Endothelial cell of umbilical vein (primary cell): ENCODE measurements at places on chromosomes 12 and 14. TPM values are rescaled to one million over a fixed set of nuclear protein-coding genes. Genes with fewer than 3 reads are reported as not detected.

DNA sequence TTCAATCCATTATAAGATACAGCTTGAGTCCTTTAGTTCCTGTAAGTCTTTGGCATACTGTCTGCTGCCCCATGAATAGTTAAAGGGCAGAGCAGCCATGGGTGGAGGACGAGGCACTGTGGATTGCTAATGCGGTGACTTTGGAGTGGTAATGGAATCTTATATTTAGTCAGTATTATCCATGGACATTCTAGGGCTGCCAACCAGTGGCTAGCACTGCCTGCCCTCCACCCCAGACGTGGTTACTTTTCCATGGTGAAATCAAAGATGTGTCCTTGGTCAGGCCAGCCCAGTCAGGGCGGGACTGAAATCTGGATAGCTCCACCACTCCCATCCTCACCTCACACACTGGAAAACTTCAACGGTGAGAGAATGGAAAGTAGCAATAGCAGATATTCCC, 2.3 kb downstream of the TTC9 start:
- H3K27ac ChIP-seq = no peak overlapping the region
- peaks cover 34% of the 10 kb centered on the region for H3K27me3 ChIP-seq
- no peaks in the 10 kb centered on the region for H3K36me3 ChIP-seq
- DNase-seq = no peak
- no peak overlapping the region for H3K4me3 ChIP-seq
- H3K4me1 ChIP-seq = no peaks in the 10 kb centered on the region

DNA sequence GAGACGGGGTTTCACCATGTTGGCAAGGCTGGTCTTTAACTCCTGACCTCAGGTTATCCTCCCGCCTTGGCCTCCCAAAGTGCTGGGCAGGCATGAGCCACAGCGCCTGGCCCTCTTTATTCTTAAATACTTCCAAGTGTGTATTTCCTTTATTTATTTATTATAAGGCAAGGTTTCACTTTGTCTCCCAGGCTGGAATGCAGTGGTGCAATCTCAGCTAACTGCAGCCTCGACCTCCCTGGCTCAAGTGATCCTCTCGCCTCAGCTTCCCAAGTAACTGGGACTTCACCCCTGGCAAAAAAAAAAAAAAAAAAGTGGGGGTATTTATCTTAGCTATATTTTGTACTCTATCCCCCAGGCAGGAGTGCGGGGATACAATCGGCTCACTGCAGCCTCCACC, 6.8 kb downstream of the FAM216A start:
- H3K4me1 ChIP-seq = no peaks in the 10 kb centered on the region
- peaks cover under 1% of the 10 kb centered on the region for H3K36me3 ChIP-seq
- no peaks in the 10 kb centered on the region for H3K27me3 ChIP-seq
- no peak overlapping the region for H3K4me3 ChIP-seq
- H3K27ac ChIP-seq = no peak overlapping the region
- DNase-seq = no peak

- peak overlapping the region; percentile 79 for H3K27ac ChIP-seq
- peak; percentile 17 for DNase-seq
- no peak overlapping the region for H3K4me3 ChIP-seq
- no peaks in the 10 kb centered on the region for H3K27me3 ChIP-seq
Measured at GRCh38 chr14:29235991-29236390, 469.4 kb downstream of the FOXG1 start.

- no peak overlapping the region for H3K27ac ChIP-seq
- peaks cover 4% of the 10 kb centered on the region for H3K4me1 ChIP-seq
- H3K4me3 ChIP-seq = no peak overlapping the region
- peaks cover 12% of the 10 kb centered on the region for H3K27me3 ChIP-seq
- no peaks in the 10 kb centered on the region for H3K36me3 ChIP-seq
Measured at GRCh38 chr14:21043387-21043973, 1.3 kb downstream of the RNASE7 start.

DNA sequence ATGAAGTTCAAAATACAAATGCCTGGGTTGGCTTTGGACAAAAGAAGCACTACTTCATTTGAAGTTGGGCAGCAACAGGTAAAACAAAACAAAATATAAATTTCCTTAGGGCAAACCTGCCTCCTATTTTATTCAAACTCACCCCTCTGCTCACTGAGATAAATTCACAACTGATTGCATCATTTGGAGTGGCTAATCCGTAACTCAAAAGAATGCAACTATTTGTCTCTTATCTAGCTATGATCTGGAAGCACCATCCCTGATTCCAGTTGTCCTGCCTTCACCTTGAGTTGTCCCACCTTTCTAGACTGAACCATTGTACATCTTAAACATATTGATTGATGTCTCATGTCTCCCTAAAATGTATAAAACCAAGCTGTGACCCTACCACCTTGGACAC, 145.0 kb downstream of the CCER1 start:
- no peak overlapping the region for H3K4me3 ChIP-seq
- no peaks in the 10 kb centered on the region for H3K36me3 ChIP-seq
- no peaks in the 10 kb centered on the region for H3K4me1 ChIP-seq

- H3K36me3 ChIP-seq = peaks cover 2% of the 10 kb centered on the region
- H3K27ac ChIP-seq = peak overlapping the region; percentile 25
- H3K27me3 ChIP-seq = no peaks in the 10 kb centered on the region
- H3K4me1 ChIP-seq = peaks cover 61% of the 10 kb centered on the region
- H3K4me3 ChIP-seq = no peak overlapping the region
- DNase-seq = peak; percentile 88
Measured at GRCh38 chr12:110543252-110543959, 39.7 kb downstream of the PPTC7 start.

DNA sequence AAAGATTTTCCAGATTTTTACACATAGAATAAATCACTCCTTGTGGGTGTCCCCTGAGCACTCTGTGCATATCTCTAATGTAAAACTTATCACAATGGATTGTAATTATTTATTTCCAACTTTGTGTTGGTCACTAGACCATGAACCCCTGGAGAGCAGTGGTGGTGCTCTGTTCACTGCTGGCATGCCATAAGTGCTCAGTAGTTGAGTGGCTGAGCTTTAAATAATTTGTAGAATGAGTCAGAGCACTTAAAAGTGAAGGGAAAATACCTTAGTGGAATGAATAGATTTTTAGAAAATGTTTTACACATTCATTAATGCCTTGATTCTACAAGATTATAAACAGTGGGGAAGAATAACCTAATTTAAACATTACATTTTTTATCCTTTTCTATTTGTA, 6.3 kb downstream of the MGAT4C start:
- DNase-seq = no peak
- H3K36me3 ChIP-seq = no peaks in the 10 kb centered on the region
- H3K27ac ChIP-seq = no peak overlapping the region

GRCh38 chr14:57512220-57512619, 18.6 kb upstream of the CCDC198 start:
- H3K4me1 ChIP-seq = no peaks in the 10 kb centered on the region
- DNase-seq = no peak
- H3K27ac ChIP-seq = no peak overlapping the region
- H3K4me3 ChIP-seq = no peak overlapping the region
- no peaks in the 10 kb centered on the region for H3K27me3 ChIP-seq

DNA sequence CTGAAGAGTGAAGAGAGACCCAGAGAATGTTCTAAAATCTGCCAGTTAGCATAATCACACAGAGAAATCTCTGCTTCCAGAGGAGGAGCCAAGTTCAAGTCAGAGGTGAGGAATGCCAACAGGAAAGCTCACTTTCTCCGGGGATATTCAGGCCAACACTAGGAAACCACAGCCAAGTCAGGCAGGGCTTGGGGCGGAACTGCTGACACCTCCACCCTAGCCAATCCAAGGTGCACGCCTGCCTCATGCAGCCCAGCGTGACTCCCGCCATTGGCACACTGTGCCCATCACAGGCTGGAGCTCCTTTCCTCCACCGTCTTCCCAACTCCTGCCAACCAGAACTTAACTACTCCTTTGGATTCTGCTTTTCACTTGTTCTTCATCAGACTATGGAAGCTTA, 374.3 kb upstream of the CCDC196 start:
- no peak for DNase-seq
- H3K27ac ChIP-seq = no peak overlapping the region
- no peak overlapping the region for H3K4me3 ChIP-seq
- no peaks in the 10 kb centered on the region for H3K36me3 ChIP-seq
- no peaks in the 10 kb centered on the region for H3K27me3 ChIP-seq

GRCh38 chr12:69055706-69056105, 122.7 kb upstream of the CPM start:
- no peaks in the 10 kb centered on the region for H3K36me3 ChIP-seq
- peaks cover 13% of the 10 kb centered on the region for H3K4me1 ChIP-seq
- H3K27ac ChIP-seq = no peak overlapping the region
- H3K27me3 ChIP-seq = peaks cover 2% of the 10 kb centered on the region
- no peak for DNase-seq

GRCh38 chr12:14418451-14418890, 53.0 kb downstream of the ATF7IP start:
- H3K36me3 ChIP-seq = no peaks in the 10 kb centered on the region
- H3K4me3 ChIP-seq = peak overlapping the region; percentile 23
- peak; percentile 83 for DNase-seq
- H3K27ac ChIP-seq = peak overlapping the region; percentile 54
- no peaks in the 10 kb centered on the region for H3K27me3 ChIP-seq

- H3K4me1 ChIP-seq = no peaks in the 10 kb centered on the region
- H3K4me3 ChIP-seq = no peak overlapping the region
- DNase-seq = no peak
Measured at GRCh38 chr14:56494167-56494566, 85.4 kb upstream of the TMEM260 start.

- no peak overlapping the region for H3K4me3 ChIP-seq
- no peaks in the 10 kb centered on the region for H3K4me1 ChIP-seq
- no peak overlapping the region for H3K27ac ChIP-seq
- H3K36me3 ChIP-seq = no peaks in the 10 kb centered on the region
- no peak for DNase-seq
- H3K27me3 ChIP-seq = no peaks in the 10 kb centered on the region
Measured at GRCh38 chr12:57380300-57380699, 50.5 kb downstream of the R3HDM2 start.

DNA sequence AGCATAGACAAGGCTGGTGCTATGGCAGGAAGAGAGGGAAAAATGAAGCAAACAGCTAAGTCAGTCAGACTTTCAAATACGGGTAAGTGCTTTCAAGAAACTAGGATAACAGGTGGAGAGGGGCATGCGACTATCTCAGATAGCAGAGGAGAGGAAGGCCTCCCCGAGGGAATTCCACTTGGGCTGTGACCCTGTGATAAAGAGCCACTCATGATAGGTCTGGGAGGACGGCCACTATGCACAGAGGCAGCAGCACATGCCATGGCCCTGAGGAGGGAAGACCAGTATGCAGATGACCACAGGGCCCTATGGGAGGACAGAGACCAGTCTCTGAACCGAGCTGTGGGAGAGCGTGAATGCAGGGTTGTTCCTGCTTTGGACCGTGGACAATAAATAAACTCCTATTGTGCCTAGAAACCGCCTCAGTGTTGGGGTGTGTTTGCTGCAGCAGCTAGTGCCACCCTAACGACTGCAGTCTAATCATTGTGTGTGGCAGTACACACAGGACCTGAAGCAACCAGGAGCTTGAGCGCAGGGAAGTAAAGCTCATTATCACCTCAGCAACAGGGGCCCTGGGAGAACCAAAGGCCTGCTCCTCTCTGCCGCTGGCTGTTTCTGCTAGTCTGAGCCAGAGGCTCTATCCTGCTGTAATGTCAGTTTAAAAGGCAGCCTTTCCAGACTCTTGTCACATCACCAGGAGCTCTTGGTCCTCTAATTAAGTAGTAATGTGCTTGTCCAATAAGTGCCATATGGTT, 119.1 kb downstream of the CACNA1C start:
- no peak overlapping the region for H3K4me3 ChIP-seq
- no peaks in the 10 kb centered on the region for H3K36me3 ChIP-seq
- H3K4me1 ChIP-seq = no peaks in the 10 kb centered on the region
- no peak for DNase-seq
- H3K27me3 ChIP-seq = no peaks in the 10 kb centered on the region

- no peaks in the 10 kb centered on the region for H3K4me1 ChIP-seq
- DNase-seq = no peak
- no peak overlapping the region for H3K27ac ChIP-seq
- H3K27me3 ChIP-seq = no peaks in the 10 kb centered on the region
- no peaks in the 10 kb centered on the region for H3K36me3 ChIP-seq
Measured at GRCh38 chr12:108174641-108175040, 45.6 kb downstream of the WSCD2 start.

DNA sequence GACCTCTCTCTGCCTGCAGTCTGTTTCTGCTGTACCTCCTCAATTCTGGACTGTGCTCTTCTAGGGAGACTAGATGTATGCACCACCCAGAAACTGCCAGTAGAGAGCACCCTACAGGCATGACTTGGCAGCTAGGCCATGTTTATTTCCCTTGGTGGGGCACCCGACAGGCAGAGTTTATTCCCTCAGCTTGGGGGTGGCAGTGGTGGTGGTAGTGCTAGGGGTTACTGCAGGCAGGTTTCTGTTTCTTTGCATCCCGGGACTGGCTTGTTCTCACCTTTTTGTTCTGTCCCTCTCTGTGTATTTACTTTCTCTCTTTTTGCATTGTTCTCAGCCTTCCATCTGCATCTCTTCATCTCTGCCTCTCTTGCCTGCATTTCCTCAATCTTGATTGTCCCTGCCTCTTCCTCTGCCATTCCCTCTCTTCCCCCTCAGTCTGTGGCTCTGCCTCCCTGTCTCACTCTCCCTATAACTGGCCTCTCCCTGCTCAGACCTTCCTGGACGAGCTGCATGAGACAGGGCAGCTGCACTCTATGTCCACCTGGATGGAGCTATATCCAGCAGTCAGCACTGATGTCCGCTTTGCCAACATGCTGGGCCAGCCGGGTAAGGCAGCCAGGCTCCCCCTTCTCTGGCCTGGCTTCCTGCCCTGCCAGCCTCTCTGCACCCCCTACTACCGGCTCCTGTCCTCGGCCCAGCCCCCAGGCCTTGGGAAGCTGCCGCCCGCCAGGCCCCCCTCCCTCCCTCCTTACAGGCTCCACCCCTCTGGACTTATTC, 13.8 kb downstream of the PRPF40B start:
- no peak overlapping the region for H3K4me3 ChIP-seq
- H3K27me3 ChIP-seq = no peaks in the 10 kb centered on the region
- peaks cover 12% of the 10 kb centered on the region for H3K4me1 ChIP-seq

DNA sequence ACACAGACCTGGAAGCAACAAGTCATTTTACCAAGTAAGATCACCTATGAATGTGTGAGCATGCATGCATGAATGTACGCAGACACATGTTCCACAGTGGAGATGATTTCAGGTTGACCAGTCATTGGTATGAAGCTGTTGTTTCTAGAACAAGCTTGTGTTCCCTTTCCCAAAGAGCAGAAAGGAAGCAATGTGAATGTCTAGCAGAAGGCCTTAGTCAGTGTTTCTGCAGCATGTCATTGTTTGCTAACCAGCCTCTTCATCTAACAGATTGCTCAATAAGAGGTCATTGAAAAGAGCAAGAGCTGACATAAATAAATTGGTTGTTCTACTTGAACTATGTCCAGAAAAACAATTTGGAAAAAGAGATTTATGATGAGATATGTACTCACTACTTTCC, 191.4 kb downstream of the PLCZ1 start:
- no peaks in the 10 kb centered on the region for H3K27me3 ChIP-seq
- H3K4me3 ChIP-seq = no peak overlapping the region
- no peaks in the 10 kb centered on the region for H3K4me1 ChIP-seq
- no peak overlapping the region for H3K27ac ChIP-seq
- DNase-seq = no peak

PLEKHA5 gene
- 12.7 and 13.4 TPM in 2 replicates for total RNA-seq

KCNJ8 gene
- total RNA-seq = not detected in 2 replicates

PTPRR gene
- total RNA-seq = 0.46 and 0.72 TPM in 2 replicates

FGF23 gene
- total RNA-seq = not detected in 2 replicates

GPRC5A gene
- 17.6 and 22.7 TPM in 2 replicates for total RNA-seq

NUAK1 gene
- total RNA-seq = 34.2 and 38.0 TPM in 2 replicates

RAB5B gene
- 97.4 and 103 TPM in 2 replicates for total RNA-seq
